Renal cortex interstitium (tissue), 15 donors: ENCODE measurements at places on chromosomes 7 and 10.

- DNase-seq: no peak
These were observed 70.3 kb downstream of the NRCAM start for GRCh38 chr7:108385834-108386422.

GRCh38 chr10:114151486-114151885, 22.5 kb downstream of the CCDC186 start:
- DNase-seq: no peak

GRCh38 chr10:2232479-2232878, 495.2 kb upstream of the ADARB2 start:
- no peak for DNase-seq

DNA sequence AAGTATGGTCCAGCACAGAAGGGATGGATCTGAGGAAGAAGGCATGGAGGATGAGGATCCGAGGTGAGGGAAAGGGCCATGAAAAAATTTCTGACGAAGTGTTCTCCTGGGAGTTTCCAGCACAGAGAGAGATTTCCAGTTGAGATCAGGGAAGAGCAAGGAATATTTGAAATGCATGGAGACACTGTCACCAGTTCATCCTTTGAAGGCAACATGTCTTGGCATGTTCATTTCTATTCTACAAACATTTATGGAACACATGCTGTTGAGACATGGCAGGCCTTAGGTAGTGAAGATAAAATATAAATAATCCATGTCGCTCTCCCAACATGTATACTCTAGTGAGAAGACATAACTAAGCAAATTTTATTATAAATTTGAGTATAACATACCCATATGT, 234.0 kb upstream of the TCF7L2 start:
- DNase-seq: no peak

- peak; percentile 23 for DNase-seq
These were observed 328.2 kb upstream of the LRRN3 start for GRCh38 chr7:110762546-110763225.

DNA sequence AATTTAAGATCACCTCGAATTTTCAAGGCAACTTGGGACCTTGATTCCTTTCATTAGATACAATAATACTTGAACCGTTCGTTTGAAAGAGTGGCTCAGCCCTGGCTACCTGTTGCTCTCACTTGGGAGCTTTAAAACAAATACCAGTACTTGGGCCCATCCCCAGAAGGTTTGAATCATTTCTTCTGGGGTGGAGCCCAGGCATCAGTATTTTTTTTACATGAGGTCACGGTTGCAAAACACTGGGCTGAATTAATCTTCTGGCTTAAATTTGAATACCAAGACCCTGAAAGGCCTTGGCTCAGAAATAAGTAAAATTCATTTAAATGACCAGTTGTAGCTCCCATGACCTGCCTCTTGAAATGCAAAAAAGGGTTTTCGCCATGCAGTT, 214.9 kb downstream of the CREB5 start:
- no peak for DNase-seq
